ENCODE measurements at places on chromosomes 4 and X.

DNA sequence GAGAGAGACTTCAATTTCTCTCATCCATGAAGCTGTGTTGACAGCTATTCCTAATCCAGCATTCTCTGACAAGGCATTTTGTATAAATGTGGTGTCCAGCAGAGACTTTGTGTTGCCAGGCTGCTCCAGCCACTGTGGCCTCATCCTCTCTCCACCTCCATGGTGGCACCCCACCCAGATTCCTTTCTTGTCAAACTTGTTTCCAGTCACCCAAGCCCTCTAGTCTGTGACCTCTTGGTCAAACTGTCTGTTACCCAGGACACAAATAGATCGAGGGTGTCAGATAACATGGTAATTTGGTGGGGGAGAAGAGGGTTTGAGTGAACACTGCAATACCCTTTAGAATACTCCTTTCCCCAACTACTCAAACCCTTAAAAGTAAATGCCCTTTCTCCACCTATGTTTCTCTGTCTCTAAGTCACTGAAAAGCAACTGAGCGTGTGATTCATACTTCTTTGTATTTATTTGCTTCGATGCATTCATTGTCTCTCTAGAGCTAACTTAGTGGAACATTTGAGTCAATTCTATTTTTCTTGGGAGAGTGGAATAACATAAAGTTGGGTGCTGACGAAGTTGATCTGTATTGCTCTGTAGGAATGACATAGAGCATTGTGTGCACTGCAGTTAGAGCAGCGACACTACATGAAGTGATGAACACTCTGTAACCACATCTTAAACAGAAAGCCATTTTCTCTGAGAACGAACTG, 13.7 kb downstream of the PITX2 start:
- DNase-seq, result no peak

- DNase-seq, result no peak
Observed at GRCh38 chr4:61342061-61342460, 141.9 kb downstream of the ADGRL3 start.

DNA sequence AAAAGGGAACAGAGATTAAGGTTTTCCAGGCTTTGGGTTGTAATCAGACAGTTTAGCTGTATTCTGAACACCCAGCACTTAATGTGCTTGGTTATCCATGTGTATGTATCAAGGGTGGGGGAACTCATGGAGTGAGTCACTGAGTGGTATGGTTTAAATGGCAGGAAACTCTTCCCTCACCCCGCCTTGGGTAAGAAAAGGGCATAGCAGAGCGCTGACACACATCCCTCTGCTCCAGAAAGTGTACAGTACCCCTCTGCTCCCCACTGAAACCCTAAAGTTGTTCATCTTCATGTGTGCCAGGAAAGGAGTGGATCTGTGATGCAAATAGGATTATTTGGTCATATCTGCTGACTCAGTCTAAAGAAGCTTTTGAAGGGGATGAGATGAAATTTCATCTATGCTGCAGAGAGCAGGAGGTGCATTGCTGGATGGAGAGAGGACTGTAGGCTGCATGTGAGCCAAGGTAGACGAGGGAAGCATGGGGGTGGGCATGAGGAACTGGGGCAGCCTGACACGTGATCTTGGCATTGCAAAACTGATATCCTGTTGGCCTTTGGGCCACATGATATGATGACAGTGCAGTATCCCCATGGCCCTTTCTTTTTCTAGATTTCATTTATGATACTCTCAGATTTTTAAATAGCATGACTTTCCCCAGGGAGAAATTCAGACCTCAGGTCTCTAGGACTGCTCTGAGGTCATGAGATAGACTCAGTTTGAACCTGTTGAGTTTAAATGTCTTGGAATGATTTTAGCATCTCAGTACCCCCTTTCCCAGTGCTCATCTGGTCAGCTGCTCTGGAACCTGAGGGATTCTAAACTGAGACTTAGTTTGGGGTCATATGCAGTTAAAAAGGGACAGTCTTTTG, 84.8 kb downstream of the TMEM164 start:
- DNase-seq, result no peak

GRCh38 chr4:32025851-32026459, 1305.8 kb downstream of the PCDH7 start:
- no peak for DNase-seq

- DNase-seq, result no peak
Observed at GRCh38 chrX:7270933-7271332, 123.0 kb upstream of the PUDP start.

- no peak for DNase-seq
Observed at GRCh38 chr4:21517126-21517859, 431.3 kb downstream of the KCNIP4 start.

- DNase-seq, result no peak
Observed at GRCh38 chrX:78517124-78517523, 142.0 kb downstream of the RTL3 start.

DNA sequence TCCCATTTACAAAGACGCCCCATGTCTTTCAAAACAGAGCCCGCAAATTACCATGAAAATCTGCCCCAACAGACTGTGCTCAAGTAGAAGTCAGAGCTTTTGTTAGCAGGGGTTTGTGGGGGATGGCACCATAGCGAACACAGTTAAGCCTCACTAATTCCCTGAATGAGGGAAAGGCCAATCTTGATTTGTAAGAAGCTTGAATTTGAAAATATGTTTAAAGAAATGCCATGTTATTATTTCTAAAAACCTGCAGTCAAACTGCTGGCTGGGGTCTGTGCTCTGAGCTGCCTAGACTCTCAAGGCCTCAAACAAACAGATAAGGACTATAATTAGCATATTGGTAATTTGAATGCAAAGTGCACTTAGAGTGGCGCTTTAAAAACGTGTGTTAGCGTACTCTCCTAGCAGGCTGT, 9.4 kb upstream of the PAK3 start:
- DNase-seq, result no peak

DNA sequence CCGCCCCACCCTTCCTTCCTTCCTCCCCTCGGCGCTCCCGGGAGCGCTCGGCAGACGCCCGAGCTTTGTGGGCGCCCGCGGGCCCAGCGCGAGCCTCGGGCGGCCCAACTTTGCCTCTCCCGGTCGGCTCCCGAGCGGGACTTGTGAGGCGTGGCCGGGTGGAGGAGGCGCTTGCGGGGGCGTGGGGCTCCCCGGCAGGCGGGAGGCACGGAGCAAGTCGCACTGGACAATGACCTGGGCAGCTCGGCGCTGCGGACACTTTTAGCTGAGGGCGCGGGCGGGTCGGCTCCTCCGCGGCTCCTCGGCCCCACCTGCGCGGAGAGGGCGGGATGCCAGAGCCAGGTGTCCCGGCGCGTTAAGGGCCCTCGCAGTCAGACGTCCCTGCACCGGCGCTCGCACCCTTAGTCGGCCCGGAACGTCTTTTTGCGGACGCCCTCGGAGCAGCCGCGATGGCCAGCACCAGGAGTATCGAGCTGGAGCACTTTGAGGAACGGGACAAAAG, 385 bp downstream of the DCLK2 start:
- DNase-seq, result no peak

DNA sequence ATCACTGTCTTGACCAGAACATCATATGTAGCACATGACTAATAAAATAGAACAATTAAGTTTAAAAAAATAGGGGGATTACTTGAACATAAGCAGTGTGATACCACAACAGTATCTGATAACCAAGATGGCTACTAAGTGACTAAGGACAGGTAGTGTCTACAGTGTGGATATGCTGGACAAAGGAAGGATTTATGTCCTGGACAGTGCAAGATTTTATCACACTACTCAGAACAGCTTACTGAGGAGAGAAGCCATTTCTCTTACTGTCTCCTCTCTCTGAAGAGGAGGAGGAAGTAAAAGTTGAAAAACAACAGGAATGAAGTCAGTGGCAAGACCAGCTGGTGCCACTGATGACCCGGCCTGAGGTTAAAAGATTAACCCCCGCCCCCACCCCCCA, 4.0 kb upstream of the SLC10A7 start:
- no peak for DNase-seq

GRCh38 chrX:115563633-115564162, 2.7 kb downstream of the PLS3 start:
- DNase-seq, result no peak

DNA sequence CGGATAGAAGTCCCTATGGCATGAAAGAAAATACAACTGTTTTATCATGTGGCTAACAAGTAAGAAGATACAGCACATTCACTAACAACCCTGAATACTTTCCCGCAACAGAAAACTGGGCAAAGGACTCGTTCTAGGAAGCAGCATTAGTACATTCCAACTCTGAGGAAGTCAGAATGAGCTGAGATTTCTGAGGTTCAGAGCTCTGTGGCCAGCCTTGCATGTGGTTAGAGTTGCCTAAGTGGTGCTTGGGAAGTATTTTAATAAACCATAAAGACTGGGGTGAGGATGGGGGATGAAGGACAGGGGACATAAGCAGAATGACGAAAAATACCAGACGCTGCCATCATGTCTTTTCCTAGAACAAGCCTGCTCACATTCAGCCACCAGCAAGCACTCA, 82.2 kb downstream of the EFHC2 start:
- DNase-seq, result no peak

- no peak for DNase-seq
Observed at GRCh38 chrX:31058284-31058683, 13.6 kb downstream of the FTHL17 start.

DNA sequence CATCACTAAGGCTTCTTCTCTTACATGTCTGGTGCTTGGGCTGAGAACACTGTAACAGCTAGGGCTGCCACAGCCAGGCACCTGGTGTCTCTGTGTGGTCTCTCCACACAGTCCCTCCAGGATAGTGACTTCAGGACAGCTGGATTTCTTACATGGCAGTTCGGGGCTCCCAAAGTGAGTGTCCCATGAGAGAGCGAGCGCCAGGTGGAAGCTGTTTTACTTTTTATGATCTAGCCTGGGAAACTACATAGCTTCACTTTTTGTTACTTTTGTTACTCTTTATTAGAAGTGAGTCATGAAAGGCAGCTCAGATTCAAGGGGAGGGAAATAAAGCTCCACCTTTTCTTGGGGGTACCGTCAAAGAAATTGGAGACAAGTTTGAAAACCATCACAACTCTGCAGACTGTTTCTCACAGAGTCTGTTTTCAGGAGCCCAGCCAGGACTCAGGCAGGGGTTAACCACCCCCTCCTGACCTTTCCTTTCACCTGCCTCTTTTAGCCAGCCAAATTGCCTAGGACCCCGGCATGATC, 373.0 kb downstream of the MID1IP1 start:
- DNase-seq, result no peak

- no peak for DNase-seq
Observed at GRCh38 chr4:25502115-25502514, 125.1 kb downstream of the ANAPC4 start.

DNA sequence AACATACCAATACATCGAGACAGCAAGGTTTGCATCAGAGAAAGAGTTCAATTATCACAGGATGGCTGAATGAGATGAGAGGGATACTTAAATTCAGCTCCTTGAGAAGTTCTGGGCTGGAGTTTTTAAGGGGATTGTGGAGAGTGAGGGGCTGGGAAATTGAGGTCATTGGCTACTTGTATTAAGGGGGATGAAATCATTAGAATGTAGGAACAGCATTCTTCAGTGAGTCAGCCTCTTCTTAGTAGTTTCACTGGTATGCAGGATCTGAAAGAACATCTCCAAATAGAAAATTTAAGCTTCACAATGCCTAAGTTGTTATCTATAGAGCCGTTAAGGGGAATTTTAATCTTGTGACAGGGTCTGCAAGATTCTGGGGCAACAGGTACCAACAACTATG, 211.6 kb upstream of the TAPT1 start:
- no peak for DNase-seq

DNA sequence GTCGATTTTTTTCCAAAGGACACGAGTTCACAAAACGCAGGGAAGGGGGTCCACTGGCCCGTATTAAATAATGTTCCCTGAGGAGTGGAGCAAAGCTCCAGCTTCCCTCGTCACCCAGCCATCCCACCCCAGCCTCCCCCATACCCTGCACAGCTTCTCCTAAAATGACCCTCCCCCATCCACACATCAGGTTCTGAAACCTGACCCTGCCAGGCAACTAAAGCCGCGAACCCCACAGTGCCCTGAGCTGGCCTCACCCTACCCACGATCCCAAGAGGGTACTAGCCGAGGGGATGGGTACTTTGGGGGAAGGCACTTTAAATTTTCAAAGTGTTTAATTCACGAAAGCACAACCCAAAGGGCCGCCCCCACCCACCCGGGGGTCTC, 634 bp downstream of the APOO start:
- no peak for DNase-seq

- no peak for DNase-seq
Observed at GRCh38 chrX:134406356-134407064, 53.5 kb upstream of the HPRT1 start.

DNA sequence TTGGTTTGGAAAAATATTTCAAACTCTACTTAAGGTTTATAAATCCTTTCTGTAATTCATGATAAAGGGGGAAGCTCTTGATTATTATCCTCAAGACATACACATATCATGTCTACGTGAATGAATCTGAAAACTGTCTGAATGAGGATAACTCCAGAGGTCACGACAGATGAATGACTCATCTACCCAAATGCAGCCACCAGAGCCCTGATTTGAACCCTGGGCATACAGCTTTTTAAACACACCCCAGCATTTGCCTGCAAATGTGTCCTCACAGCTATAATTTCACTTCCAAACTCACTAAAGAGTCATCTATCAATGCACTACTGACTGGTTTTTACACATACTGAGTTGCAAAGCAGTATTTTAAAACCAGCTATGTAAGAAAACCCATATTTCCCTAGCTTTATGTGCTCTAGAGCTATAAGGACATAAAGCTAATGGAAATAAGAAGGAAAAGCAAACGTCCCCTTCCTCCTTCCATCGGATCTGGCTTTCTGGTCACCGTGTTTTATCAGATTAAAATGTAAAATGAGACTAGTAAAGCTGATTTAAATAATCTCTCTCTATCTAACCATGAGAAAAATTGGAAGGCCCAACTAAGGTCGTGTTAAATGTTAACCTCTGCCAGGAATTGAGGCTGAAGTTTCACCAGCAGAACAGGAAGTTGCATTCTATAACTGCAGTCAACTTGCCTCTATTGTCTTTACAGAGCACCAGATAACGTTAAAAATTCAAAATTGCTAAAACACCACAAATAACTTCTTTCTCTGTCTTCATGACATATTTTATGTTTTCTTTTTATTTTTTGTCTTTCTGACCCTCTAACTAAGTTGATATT, 63.1 kb upstream of the SPP1 start:
- DNase-seq, result no peak

- DNase-seq, result no peak
Observed at GRCh38 chr4:5019274-5019673, at the start of gene CYTL1. Gene CYTL1, minus strand, starts transcription at chr4:5019458. Its CDS starts 13 bp downstream, at chr4:5019445.
